Astrocyte (in vitro differentiated cells and primary cell): ENCODE measurements at places on chromosomes 1 and 21.

- DNase-seq, result peak; percentile 47
Observed at GRCh38 chr1:23999156-23999671, 19.1 kb upstream of the SRSF10 start.

- DNase-seq, result no peak
Observed at GRCh38 chr1:63023171-63023570, 239.2 kb downstream of the ATG4C start.

DNA sequence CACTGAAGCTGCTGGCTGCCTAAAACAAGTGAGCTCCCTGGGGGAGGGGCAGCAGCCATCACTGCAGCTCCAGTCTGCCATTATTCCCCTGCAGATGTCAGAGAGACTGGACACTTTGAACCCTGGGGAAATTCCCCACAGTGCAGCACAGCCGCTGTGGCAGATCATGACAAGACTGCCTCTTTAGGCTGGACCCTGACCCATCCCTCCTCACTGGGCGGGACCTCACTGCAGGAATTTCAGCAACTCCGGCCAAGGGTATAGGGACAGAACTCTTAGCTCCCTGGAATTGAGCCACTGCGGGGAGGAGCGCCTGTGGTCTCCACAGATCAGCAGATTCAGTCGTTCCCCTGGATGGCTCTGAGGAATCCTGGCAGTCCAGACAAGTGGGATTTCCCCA lies 964.6 kb downstream of the BRINP3 start:
- no peak for DNase-seq

DNA sequence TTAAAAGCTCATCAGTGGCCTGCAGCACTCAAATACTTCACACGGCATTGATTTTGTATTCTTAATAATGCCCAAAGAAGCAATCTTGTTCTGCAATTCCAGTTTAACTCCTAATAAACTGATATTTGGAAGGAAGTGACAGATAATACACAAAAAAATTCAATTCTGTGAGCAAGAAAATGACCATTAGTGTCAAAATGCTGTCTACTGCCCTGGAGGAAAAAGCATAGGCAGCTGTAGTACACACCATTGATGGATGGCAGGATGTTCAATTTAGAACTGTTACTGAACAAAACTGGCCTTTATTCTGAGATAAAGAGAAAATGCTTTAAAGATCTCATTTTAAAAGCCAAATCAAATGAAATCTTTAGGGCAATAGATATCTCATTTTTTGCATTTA lies 251.3 kb upstream of the FMN2 start:
- DNase-seq, result no peak

DNA sequence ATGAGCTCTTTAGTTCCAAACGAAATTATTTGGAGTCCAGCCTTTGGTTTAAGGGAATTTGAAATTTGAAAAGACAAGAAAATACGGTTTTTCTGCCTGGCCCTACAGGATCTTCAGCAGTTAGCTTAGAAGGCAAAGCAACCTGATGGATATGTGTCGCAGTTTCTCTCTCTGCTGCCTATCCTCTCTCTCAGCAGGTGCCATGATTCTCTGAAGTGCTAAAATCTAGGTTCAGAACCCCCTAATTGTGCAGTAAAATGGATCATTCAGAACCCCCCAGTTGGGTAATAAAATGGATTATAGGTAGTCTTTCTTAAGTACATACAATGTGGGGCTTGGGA lies 446 bp upstream of the DEPDC1 start:
- DNase-seq, result no peak

DNA sequence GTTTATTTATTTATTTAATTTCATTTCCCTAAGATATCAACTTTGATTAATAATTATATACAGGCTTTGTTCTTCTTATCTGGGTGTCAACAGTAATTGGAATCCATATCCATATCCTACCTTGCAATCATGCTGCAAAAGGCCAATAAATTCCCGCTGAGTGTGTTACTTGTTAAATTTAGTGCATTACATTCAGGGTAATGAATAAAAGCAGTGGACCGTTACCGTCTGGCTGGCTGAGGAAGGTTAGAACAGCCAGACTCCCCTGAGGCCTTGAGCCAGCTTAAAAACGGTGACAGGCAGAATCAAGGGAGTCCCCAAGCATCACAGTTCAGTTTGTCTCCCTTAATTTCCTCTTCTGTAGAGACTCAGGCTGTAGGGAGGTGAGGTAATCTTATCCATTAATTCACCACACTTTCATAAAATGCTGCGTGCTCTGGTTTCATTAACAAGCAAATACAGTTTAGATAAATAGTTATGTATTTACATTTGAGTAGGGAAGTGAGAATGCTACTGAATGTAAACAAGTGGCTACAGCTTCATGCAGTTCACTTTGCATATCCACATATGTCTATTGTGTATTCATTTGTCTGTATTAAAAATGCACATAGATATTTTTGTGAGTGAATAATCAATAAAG lies 888.2 kb upstream of the CXADR start:
- DNase-seq, result no peak
